ENCODE measurements at places on chromosomes 5 and 9. TPM values are rescaled to one million over a fixed set of nuclear protein-coding genes. Genes with fewer than 3 reads are reported as not detected.

GRCh38 chr9:78236551-78236910, 656 bp downstream of the CEP78 start:
- H3K36me3 ChIP-seq: peaks cover 12% of the 10 kb centered on the region
- peaks cover 22% of the 10 kb centered on the region for H3K4me1 ChIP-seq
- H3K27me3 ChIP-seq: no peaks in the 10 kb centered on the region
- no peak for DNase-seq
- H3K4me3 ChIP-seq: peak overlapping the region; percentile 71
- no peak overlapping the region for H3K27ac ChIP-seq

- peaks cover 5% of the 10 kb centered on the region for H3K4me1 ChIP-seq
- H3K27ac ChIP-seq: no peak overlapping the region
- DNase-seq: no peak
- no peaks in the 10 kb centered on the region for H3K27me3 ChIP-seq
Measured at GRCh38 chr5:40381676-40382363, 297.9 kb upstream of the PTGER4 start.

- no peaks in the 10 kb centered on the region for H3K27me3 ChIP-seq
- H3K27ac ChIP-seq: no peak overlapping the region
- H3K4me3 ChIP-seq: no peak overlapping the region
- DNase-seq: no peak
- H3K4me1 ChIP-seq: no peaks in the 10 kb centered on the region
Measured at GRCh38 chr5:127802477-127802865, 99.3 kb downstream of the CCDC192 start.

- DNase-seq: no peak
- H3K4me1 ChIP-seq: no peaks in the 10 kb centered on the region
- no peak overlapping the region for H3K4me3 ChIP-seq
- H3K27ac ChIP-seq: no peak overlapping the region
Measured at GRCh38 chr5:4882186-4882585, 257.9 kb upstream of the ADAMTS16 start.

DNA sequence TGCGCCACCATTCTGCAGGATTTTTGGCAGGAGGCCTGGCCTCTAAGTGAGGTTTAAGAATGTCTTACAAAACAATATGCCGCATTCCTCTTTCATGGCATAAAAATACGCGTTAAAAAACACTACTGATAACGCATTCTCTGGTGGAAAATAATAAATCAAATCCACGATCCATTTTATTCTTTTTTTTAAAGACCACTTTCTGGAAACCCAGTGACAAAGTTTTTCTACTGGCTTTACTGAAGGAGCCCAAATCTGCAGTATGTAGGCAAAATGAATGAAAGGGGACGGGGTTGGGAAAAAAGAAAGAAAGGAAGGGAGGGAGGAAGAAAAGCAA, 2.0 kb downstream of the SV2C start:
- no peaks in the 10 kb centered on the region for H3K36me3 ChIP-seq
- H3K27me3 ChIP-seq: peaks cover 57% of the 10 kb centered on the region
- no peak overlapping the region for H3K4me3 ChIP-seq
- H3K27ac ChIP-seq: no peak overlapping the region
- no peaks in the 10 kb centered on the region for H3K4me1 ChIP-seq

DNA sequence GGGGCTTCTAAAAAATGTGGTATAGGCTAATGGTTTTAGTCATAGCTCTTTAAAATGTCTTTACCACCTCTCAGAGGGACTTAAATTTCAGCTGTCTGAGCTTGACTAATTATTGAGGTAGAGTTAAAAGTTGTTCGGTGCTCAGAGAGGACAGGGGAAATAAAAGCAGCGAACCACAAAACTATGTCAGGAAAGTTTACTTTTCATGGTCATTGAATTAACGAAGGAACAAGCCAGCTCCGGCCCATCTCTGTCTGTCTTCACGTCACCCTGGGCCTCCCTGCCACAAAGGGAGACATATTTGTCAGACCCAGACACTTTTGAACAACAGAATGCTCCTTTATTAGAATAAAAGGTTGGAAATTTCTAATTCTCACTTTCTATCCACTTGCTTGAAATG, 98.8 kb upstream of the EFNA5 start:
- no peak overlapping the region for H3K4me3 ChIP-seq
- no peak for DNase-seq
- no peaks in the 10 kb centered on the region for H3K36me3 ChIP-seq
- no peaks in the 10 kb centered on the region for H3K4me1 ChIP-seq
- no peaks in the 10 kb centered on the region for H3K27me3 ChIP-seq

DNA sequence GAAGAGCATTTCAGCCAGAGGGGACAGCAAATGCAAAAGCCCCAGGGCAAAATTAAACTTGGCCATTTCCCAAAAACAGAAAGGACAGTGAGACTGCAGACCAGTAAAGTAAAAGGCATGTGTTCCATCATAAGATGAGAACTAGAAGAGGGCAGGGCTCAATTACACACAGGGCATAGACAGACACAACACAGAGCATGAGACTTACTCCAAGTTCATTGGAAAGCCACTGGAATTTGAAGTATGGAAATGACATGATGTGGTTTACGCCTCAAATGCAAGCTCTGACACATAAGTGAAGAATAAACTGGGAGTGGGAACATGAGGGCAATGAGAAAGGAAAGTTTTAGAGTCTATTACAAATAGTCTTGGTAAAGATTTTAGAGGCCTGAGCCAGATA, 446.6 kb upstream of the GRIA1 start:
- no peaks in the 10 kb centered on the region for H3K27me3 ChIP-seq
- H3K36me3 ChIP-seq: no peaks in the 10 kb centered on the region
- no peak overlapping the region for H3K4me3 ChIP-seq

GRCh38 chr9:132589148-132590036, 7.0 kb downstream of the BARHL1 start:
- H3K4me3 ChIP-seq: no peak overlapping the region
- DNase-seq: no peak
- no peaks in the 10 kb centered on the region for H3K36me3 ChIP-seq

- no peaks in the 10 kb centered on the region for H3K36me3 ChIP-seq
- H3K4me1 ChIP-seq: no peaks in the 10 kb centered on the region
- no peak for DNase-seq
- H3K27me3 ChIP-seq: no peaks in the 10 kb centered on the region
- H3K27ac ChIP-seq: no peak overlapping the region
- H3K4me3 ChIP-seq: no peak overlapping the region
Measured at GRCh38 chr5:110265162-110265561, 461.3 kb downstream of the TMEM232 start.

DNA sequence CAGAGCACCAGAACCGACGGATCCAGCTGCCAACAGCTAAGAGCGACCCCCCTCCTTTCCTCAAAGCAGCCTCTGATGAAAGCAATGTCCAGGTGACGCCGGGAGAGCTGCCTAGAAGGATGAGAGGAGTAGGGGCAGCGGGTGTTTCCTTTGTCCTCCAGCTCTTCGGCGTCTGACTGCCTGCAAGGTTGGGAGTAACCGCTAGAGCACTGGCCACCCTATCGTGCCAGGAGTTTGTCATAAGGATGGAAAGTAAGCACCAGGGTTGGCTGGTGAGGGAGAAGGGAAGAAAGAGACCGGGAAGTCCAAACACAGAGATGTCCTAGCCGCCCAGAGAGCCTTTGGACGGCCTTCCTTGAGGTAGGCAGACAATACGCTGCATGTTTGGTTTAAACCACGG, 10.8 kb downstream of the MRPL36 start:
- H3K27ac ChIP-seq: no peak overlapping the region
- no peak overlapping the region for H3K4me3 ChIP-seq
- H3K27me3 ChIP-seq: peaks cover 35% of the 10 kb centered on the region
- no peaks in the 10 kb centered on the region for H3K36me3 ChIP-seq

GRCh38 chr5:18888821-18889220, 1099.2 kb downstream of the CDH18 start:
- DNase-seq: no peak
- no peaks in the 10 kb centered on the region for H3K36me3 ChIP-seq
- H3K4me3 ChIP-seq: no peak overlapping the region
- no peaks in the 10 kb centered on the region for H3K27me3 ChIP-seq
- H3K4me1 ChIP-seq: no peaks in the 10 kb centered on the region
- no peak overlapping the region for H3K27ac ChIP-seq

DNA sequence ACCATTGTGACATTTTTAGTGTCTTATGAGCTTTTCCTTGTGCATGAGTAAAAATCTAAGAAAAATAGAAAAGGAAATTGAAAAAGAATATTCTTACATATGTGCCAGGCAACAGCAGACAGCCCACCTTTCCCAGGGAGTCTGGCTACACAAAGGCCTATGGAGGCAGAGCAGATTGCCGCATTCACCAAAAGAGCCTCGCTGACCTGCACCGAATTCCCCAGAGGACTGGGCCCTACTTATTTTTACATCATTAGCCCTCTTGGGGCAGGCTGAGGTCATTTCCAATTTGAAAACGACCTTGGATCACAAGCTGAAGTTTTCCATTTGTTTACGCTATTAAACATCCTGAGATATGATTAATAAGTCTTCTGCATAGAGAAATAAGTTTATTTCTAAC, 66.2 kb upstream of the WDR41 start:
- H3K4me1 ChIP-seq: no peaks in the 10 kb centered on the region
- no peak overlapping the region for H3K27ac ChIP-seq
- DNase-seq: no peak
- H3K36me3 ChIP-seq: no peaks in the 10 kb centered on the region
- no peak overlapping the region for H3K4me3 ChIP-seq

GRCh38 chr9:27341545-27342294, 44.8 kb upstream of the EQTN start:
- no peak overlapping the region for H3K4me3 ChIP-seq
- DNase-seq: no peak
- peak overlapping the region; percentile 6 for H3K27ac ChIP-seq
- no peaks in the 10 kb centered on the region for H3K36me3 ChIP-seq

GRCh38 chr9:88322906-88323566, 65.2 kb upstream of the SPIN1 start:
- H3K4me3 ChIP-seq: no peak overlapping the region
- H3K4me1 ChIP-seq: peaks cover 9% of the 10 kb centered on the region
- H3K36me3 ChIP-seq: no peaks in the 10 kb centered on the region
- H3K27me3 ChIP-seq: no peaks in the 10 kb centered on the region
- no peak for DNase-seq
- no peak overlapping the region for H3K27ac ChIP-seq

DNA sequence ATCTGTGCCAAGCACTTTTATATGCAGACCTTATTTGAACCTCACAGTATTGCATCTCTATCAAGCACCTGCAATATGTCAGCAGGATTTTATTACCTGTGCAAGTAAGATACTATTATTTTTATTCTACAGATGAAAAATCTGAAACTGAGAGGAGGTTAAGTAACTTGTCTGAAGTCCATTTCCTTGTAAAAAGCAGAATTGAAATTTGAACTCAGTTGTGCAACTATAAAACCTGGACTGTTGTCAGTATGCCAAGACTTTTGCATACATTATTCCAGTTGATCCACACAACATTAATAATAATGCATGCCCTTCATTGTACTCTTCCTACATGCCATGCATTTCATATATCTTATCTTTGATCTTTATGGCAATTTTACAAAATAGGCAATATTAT, 82.2 kb upstream of the BRINP1 start:
- no peaks in the 10 kb centered on the region for H3K4me1 ChIP-seq
- H3K27me3 ChIP-seq: no peaks in the 10 kb centered on the region
- no peak overlapping the region for H3K27ac ChIP-seq
- no peak for DNase-seq

DNA sequence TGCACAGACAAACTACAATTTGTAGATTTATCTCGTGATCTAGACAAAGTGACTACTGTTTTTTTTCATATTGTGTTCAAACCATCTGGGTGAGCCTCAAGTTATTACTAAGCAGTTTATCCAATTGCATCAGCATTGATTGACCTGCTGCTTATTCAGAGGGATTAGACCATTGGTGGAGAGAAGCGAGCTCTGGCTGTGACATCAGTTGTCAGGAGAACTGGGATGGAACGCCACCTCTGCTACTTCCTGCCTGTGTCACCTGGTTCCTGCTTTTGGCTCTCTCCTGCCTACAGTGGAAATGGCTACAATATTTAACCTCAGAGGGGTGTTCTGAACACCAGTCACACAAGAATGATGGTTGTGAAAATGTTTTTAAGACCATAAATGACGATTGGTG, 12.1 kb downstream of the NR4A3 start:
- no peaks in the 10 kb centered on the region for H3K4me1 ChIP-seq
- no peak overlapping the region for H3K4me3 ChIP-seq
- H3K27me3 ChIP-seq: peaks cover 34% of the 10 kb centered on the region
- H3K27ac ChIP-seq: no peak overlapping the region
- no peak for DNase-seq
- H3K36me3 ChIP-seq: no peaks in the 10 kb centered on the region

- no peaks in the 10 kb centered on the region for H3K4me1 ChIP-seq
- H3K4me3 ChIP-seq: no peak overlapping the region
- DNase-seq: no peak
- peaks cover 26% of the 10 kb centered on the region for H3K27me3 ChIP-seq
- no peak overlapping the region for H3K27ac ChIP-seq
- H3K36me3 ChIP-seq: no peaks in the 10 kb centered on the region
Measured at GRCh38 chr5:174558190-174558589, 166.2 kb upstream of the MSX2 start.

DNA sequence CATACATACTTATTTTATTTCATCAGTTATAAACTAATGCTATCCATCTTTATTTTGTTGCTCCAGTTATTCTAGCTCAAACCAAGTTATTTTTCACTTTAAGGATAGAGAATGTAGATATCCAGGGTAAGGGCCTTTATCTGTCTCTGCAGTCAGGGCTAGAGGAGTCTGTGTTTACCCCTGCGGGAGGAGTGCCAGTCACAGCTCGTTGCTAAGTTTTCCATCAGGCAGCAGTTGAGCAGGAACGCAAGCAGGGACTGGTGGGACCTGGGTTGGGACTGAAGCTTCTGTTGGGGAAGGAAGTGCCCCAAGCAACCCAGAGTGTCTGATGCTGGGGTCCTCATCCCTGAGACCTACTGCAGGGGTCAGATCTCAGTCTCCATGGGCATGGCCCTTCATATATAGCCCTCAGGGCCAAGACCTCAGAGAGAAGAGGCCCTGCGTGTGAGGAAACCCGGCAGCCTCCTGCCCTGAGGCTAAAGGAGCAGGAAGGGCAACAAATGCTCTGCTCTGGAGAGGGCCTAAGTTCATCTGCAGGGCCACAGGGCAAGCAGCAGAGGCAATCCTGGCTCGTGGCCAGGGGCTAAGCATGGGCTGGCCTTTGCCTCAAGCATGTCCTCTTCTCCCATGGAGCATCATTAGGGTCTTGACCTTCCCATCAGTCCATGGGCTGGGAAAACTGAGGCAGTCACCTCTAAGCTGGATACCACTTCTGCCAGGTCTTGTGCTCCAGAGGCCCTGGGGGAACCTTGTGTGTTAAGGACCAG, 6.6 kb downstream of the SLC22A4 start:
- DNase-seq: no peak
- peaks cover 4% of the 10 kb centered on the region for H3K36me3 ChIP-seq
- H3K27me3 ChIP-seq: no peaks in the 10 kb centered on the region
- peaks cover 44% of the 10 kb centered on the region for H3K4me1 ChIP-seq
- H3K27ac ChIP-seq: no peak overlapping the region
- H3K4me3 ChIP-seq: no peak overlapping the region

- H3K27ac ChIP-seq: no peak overlapping the region
- no peak overlapping the region for H3K4me3 ChIP-seq
- DNase-seq: no peak
Measured at GRCh38 chr5:126464016-126464415, 40.8 kb downstream of the GRAMD2B start.

Gene FCN1
- 28.4 TPM for total RNA-seq

Gene PCDHB10
- total RNA-seq: 2.0 TPM

Gene PCDHGA10
- total RNA-seq: 3.9 TPM

Gene SLC6A7
- total RNA-seq: not detected

Gene MSX2
- total RNA-seq: 2.0 TPM

Gene MAN1B1
- 54.9 TPM for total RNA-seq

Gene COL15A1
- total RNA-seq: 42.7 TPM

Gene MEF2C
- total RNA-seq: 46.1 TPM

Data from left lung (tissue), 14 donors.